Natural killer cell treated with Interleukin-12 subunit alpha and Interleukin-12 subunit beta and Interleukin-15 and Interleukin-18, amount 100 ng/mL, for 72 hours (primary cell): ENCODE measurements at places on chromosomes 7 and 10.

GRCh38 chr10:107442035-107442505, 277.6 kb upstream of the SORCS1 start:
- no peak for DNase-seq

DNA sequence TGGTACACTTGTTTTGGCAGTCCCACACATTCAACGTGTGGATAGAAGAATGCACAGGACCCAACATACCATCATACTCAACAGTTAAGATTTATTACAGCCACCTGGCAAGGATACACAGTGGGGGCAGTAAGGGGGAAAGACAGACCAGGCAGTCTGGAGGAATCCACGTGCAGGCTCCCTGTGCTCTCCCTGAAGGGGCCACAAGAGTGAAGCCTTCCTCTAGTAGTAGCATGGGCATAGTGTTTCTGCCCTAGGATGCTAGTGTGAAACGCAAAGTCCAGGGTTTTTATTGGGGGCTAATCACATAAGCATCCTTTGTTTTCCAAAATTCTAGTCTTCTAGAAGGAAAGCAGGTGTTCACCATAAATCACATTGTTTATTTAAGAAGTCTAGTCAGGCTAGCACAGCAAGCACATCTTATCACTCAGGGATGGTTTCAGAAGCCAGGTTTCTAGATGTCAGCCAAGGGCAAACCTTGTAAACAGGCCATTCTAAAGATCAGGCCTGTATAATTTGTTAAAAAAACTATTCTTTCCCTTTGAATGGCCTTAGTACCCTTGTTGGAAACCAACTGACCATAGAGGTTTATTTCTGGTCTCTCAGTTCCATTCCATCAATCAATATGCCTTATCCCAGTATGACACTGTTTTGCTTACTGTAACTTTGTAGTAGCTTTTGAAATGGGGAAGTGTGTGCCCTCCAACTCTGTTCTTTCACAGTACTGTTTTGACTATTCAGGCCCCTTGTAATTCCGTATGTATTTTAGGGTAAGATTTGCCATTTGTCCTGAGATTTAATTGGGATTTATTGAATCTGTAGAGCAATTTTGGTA, 12.4 kb upstream of the TFAM start:
- no peak for DNase-seq

DNA sequence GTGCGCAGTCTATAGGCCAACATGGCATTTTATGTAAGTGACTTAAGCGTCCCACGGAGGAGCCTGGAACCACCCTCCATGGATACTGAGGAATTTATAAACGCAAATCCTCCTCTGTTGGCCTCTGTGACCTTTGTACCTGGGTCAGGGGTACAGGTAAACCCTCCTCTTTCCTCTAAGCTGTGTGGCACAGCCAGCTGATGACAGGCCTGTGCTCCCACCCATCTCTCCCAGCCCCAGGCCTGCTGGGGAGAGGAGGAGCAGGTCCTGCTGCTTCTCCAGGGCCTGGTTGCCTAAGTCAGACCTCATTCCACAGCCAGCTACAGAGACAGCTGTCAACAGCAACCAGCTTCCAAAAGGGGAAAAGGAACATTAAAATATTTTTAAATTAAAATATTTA, 5.0 kb downstream of the AVPI1 start:
- DNase-seq: no peak

DNA sequence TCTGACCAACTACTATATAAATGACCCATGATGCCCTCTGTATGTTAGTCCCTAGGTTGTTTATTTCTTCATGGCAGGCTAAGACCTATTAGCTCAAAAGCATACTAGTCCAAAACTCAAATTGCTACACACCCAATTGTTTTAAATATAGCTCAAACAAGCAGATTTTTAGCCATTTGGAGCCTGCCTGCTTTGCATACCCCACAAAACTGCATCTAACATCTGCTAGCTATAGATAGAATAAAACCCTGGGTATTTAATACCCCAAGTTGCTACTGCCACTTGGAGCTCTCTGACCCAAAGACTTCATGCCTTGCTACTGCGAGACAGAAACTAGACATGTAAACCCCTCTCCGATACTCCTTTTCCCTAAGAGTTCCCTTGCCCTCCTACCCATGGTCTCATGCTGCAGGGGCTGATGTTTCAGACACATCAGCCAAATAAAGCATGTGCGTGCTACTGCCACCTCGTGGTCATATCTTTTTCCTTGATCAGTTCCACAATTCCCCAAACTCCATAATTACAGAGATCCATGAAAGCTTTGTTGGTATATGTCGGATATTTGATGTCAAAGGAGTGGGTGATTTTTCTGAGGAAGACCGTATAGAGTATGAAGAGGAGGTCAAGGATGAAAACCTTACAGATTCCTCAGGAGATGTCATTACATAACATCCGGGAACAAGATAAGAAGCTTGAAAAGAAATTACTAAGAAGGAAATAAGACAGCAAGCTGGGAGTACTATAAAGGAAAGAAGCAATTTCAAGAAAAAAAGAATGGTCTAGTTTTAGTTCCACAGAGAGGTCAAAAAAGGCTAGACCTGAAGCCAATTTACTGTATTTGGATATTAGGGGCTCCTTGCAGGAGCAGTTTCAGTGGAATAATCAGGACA, 386.6 kb downstream of the SH2D4B start:
- no peak for DNase-seq

DNA sequence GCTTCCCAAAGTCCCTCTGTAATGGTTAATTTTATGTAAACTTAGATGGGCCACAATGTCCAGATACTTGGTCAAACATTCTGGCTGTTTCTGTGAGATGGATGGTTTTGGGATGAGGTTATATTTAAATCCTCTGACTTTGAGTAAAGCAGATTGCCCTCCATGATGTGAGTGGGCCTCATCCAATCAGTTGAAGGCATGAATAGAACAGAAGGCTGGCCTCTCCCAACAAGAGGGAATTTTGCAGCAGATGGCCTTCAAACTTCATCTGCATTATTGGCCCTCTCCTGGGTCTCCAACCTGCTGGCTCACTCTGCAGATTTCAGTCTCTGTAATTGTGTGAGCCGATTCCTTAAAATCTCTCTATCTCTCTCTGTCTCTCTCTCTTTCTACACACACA, 362.3 kb downstream of the GRID1 start:
- DNase-seq: no peak

DNA sequence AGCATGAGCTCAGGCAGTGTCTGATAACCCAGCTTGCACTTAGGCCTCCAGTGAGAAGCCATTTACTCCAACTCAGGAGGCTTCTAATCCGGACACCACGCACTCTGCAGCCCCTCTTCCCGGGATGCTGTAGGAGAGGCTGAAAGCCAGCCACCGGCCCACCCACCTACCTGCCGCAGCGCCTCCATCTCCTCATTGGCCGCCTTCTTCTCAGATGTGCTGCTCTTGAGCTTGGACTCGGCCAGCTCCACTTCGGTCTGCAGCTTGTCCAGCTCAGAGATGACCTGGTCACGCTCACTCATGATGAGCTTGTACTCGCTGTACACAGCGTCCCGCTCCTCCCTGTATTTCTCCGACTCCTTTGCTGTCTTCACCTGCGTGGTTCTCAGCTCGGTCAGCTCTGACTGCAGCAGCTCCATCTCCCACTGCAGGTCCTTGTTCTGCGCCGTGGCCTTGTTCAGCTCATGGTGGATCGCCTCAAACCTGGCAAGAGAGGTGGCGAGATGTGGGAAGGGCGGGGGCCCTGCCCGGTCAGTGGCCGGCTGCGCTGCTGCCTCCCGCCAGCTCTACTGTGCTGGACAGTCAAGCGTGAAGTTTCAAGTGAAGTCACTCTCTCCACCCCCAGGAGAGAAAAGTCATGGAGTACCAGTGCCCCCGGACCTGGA, 84.7 kb downstream of the DLG5 start:
- DNase-seq: no peak

DNA sequence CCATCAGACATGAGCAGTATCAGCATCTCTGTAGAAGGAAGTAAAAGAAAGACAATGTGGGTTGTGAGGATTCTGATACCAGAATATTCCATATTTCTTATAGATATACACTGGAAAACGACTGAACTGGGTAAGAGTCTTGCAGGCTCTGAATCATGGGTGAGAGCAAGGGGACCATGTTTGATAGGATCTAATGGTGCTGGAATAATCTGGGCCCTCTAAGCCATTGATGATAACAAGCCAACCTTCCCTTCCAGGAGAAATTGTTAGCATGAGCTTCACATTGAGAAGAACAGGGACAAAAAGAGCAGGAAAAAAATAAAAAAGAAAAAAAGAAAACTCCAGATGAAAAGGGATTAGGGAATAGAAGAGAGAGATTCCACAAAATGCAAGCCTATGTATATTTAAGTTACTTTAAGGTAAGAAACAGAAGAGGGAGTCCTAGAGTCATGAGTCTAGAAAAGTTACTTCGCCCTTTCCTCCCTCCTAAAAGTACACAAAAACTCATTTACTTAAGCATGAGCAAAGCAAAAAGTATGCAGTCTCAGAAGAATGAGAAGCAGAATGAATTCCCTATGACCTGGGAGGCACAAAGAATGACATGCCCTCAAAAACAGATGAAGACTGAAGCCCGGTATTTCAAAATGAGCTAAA, 181.9 kb downstream of the TMEM26 start:
- no peak for DNase-seq

GRCh38 chr7:130929896-130930659, 196.1 kb upstream of the KLF14 start:
- no peak for DNase-seq

- DNase-seq: no peak
Observed at GRCh38 chr7:101126651-101127459, at the start of gene SERPINE1. Gene SERPINE1, plus strand, starts transcription at chr7:101127104. Its CDS starts 1,290 bp downstream, at chr7:101128394.

DNA sequence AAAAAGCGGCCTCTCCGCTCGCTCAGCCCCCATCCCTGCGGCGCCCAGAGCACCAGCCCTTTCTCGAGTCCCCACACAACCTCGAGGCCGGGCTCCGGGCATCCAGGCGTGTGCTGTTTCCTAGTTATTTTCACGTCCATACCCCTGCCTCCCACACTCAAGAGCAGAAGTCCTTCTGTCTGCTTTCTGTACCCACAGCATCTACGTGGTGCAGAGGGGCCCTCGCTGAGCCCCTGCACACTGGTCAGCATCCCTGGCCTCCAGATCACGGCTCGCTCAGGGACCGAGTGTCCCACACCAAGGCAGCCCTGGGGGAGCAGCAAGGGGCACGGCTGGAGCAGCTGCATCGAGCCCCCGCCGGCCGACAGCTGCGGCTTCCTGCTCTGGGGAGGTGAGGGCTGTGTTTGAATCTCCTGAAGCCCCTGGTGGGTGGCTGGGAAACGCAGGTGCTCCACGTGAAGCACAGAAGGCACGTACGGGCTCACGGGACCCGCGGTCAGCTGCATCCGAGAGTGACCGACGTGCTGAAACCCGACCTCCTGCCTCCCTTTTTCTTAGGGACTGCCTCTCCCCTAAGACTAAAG, 333.1 kb downstream of the DNAJB6 start:
- peak; percentile 29 for DNase-seq

DNA sequence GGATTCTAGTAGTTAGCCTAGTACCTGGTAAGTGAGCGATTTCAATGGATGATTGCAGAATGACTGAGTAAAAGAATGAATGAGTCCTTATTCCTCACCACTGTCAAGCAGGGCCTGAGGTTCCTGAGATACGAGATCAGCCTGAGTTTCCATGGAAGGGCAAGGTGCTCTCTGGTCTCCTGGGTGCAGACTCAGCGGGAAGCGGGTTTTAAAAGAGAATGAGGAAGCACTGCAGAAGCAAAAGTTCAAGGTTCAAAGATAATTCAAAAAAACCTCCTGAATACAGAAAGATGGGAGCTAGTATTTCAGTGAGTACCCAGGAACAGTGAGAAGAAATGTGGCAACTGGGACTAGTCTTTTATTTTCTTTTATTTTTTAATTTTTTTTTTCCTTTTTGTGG, 4.3 kb downstream of the ZNF3 start:
- DNase-seq: no peak

DNA sequence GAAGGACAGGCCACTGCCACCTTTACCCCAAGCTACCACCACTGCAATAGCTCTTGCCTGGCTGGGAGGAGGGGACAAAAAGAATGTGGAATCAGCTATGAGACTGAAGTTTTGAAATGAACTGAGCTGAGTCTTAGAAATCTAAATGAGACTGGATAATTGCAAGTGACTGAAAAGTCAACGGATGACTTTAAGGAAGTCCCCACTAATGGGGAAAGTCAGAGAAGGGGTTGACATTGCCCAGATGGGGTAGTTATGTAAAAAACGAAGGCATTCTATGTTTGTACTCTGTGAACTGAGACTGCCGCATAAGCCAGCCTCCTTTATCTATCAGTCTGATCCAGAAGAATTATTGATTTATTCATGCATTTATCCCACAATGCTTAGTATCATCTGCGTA, 67.2 kb downstream of the RBM20 start:
- no peak for DNase-seq

GRCh38 chr7:151711906-151712809, 164.8 kb downstream of the PRKAG2 start:
- DNase-seq: no peak

DNA sequence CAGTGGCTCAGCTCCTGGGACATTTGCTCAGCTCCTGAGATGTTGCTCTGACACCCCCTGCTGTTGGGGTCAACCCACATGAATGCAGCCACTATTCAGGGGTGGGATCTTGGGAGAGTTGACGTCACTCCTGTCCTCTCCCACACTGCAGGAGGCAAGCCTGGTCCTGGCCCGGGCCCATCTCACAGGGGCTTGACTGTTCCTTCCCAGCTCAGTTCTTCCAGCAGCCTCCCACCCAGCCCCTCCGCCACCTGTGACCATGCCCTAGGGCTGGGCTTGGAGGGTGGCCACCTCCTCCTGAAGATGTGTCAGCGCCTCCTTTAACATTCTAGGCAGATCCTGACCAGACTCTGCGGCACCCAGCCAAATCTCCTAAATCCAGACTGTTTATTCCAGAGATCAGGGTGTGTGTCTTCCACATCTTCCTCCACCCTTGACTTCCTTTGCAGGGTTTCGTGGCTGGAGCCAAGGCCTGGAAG, 19.1 kb upstream of the OPALIN start:
- no peak for DNase-seq

- no peak for DNase-seq
Observed at GRCh38 chr7:47422611-47423010, 159.3 kb downstream of the TNS3 start.

DNA sequence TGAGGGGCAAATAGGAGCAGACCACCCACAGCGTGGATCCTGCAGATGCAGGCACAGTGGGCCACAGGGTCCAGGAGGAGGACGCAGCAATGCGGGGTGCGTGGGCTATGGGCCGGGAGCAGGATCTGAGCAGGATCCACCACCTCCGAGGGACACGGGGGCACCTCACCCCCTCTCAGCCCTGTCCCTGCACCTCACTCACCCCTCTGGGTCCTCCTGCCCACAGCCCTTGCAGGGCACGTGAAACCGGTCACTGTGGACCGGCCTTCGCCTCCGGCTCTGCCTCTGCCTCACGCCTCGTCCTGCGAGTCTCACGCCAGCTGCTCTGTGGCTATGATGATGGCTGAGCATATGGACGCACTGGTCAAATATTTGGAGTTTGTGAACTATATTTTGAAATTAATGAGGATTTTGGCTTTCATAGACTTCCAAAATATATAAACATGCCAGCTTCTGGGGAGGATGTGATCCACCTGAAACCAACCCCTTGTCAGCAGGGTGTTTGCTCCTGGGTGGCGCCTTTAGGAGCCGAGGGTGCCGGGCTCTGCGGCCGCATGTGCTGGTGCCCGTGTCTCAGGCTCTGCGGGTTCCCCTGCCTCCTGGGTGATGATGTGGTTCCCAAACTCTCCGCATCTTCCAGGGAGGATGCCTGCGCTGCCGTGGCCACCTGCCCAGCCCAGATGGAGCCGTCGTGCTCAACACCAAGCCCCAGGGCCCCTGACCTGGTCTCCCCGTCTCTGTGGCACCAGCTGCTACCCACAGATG, 11.3 kb upstream of the ADGRA1 start:
- DNase-seq: no peak
